CMK (cell line): ENCODE measurements at places on chromosomes 3 and 15.

DNA sequence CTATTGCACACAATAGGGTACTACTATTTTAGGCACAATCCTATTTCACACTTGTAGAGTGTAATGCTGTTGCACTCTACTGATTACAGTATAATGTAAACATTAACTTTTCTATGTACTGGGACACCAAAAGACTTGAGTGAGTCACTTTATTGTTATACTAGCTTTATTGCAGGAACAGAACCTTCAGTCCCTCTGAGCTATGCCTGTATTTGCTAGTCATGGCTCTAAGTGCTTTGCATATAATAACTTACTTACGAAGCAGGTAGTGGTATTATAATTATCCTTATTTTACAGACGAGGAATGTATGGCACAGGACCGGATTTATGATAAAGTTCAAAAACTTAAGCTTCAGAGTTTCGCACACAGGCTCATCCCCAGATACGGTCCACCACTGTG is 106.6 kb upstream of the SLC6A6 start:
- no peak for DNase-seq

- no peak for DNase-seq
Measured at GRCh38 chr3:187011915-187012314, 81.6 kb downstream of the ST6GAL1 start.

- DNase-seq, result no peak
Measured at GRCh38 chr3:124360563-124360962, 368.6 kb upstream of the ROPN1 start.

DNA sequence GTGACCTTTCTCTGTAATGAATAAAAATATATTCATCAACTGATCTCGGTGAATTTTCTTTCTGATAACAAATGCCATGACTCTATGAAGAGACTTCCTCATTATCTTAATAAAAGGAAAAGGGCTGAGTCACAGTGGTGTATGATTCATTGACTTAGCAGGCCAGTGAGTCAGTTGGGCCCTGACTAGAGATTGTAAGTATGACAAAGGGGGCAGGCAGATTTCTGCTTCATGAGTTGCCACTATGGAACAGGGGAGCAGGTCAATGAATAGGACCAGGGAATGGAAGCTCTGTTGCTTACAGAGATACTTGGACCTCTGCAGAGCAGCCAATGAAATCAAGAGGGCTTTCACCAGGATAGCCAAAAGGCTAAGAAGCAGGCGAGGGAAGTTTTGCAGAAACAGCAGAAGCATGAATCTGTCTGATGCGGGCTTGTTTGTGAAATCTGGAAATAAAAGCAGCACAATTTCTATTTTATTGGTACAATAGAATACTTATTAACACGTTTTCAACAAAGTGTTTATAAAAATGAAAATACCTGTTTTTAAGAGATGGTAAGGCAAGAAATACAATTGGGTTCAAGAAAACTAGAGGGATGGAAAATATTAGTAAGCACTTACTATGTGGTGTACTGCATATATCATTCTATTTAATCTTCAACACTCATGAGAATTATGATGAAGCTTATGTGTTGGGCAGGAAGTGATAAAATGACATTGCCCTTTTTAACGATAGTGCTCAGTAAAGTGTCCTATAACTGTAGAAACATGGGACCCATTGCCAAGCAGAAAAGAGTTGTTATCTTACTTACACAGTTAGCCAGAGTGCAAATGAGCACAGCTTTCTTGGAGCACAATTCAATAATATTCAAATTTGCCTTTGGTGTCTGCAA is 169.8 kb upstream of the MYRIP start:
- DNase-seq, result peak; percentile 48

DNA sequence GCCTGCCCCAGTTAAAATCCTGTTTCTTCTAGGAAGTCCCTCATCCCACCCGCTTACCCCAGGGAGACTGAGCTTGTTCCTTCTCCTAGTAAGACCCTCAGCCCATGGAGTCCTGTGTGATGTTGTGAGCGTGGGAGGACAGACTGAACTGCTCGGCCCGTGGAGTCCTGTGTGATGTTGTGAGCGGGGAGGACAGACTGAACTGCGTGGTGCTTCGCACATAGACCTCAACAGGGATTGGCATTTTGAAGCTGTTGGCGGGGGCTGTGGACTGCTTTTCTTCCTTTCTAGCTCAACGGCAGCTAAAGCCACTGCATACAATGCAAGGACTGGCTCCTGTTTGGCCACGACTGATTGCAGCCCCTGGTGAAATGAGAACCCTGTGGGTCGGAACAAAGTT is 1.6 kb upstream of the SPTBN5 start:
- no peak for DNase-seq

DNA sequence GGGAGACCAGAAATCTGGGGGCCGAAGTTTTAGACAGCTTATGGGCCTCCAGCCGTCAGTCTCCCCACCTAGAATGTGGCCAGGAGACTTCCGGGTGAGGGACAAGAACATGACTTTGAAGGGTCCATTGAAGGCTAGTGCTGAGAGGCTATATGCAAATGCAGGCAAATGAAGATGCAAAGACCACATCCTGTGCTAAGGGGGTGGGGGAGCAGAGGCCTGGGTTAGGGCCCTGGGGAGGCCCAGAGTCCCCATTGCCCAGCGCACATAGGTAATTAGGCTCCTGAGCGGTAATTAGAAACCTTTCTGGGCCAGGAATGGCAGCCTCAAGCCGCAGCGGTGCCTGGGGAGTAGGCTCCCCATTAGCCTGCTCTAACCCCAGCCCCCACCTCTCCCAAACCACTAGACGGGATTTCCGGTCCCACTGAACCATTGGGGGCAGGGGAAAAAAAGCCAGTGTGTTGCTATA is 6.8 kb downstream of the CSK start:
- no peak for DNase-seq

- no peak for DNase-seq
Measured at GRCh38 chr3:179713643-179714090, 60.8 kb downstream of the USP13 start.

- DNase-seq, result no peak
Measured at GRCh38 chr15:60022379-60022741, 18.2 kb downstream of the FOXB1 start.

- DNase-seq, result no peak
Measured at GRCh38 chr15:67880651-67881182, 40.9 kb upstream of the RNU6-1 start.

DNA sequence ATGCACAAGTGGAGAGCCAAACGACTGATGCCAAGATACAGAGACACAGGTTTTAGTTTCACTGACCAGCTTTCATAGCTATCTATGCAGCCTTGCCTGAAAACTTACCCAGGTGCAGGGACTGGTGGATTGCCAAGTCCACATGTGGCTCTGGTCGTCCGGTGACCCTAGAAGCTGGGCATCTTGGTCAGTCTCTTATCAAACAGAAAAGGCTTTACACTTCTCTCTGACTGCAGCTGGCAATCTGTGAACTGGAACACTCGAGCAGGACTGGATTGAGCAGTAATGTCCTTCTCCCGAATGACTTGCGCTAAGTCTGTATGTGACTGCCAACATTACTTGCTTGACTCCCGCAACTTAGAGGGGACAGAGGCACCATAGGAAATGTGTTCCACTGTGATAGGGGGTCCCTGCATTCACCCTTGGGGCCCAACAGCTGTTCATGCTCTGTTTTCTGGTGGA is 63.0 kb upstream of the SIAH2 start:
- DNase-seq, result no peak

- no peak for DNase-seq
Measured at GRCh38 chr3:12138044-12138443, 20.7 kb downstream of the TIMP4 start.

DNA sequence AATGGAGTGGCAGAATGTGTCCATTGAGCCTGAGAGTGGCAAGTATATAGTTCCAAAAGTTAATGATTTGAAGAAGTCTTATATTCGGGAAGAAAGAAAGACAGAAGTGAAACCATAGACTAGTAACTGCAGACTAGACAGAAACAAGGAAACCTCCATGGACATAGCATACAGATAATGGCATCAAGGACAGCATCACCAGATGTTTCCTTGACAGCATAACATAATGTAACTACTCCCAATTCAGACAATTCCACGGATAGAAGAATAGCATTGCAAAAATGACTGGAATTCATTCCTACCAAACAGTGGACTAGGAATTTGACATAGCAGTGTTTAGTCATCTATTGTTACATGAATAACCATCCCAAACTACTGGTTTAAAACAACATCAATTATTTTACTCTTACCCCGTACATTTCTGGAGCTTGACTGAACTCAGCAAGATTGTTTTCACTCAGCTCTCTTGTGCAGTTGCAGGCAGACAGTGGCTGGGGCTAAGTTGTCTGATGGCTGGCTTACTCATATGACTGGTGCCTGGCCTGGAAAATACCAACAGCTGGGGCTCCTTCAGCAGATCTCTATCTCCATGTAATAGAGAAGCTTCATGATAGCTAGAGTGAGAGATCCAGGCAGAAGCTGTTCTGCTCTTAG is 109.7 kb upstream of the GADL1 start:
- DNase-seq, result no peak

- DNase-seq, result no peak
Measured at GRCh38 chr3:112004187-112004586, 5.5 kb downstream of the TAGLN3 start.

DNA sequence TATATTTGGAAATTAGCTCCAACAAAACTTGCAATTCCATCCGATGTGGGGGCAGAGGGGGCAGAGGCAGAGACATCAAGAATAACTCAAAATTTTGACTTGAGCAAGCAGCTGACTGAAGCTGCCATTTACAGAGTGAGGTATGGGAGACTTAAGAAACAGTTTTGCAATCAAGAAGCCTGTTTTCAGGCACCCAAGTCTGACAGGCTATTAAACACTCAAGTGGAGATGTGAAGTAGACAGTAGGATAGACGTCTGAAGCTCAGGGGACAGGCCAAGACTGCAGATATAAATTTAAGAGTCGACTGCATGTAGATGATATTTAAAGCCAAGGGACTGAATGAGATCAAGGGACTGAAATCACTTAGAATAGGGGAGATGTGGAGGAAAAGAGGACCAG is 9.9 kb upstream of the SH3BP5 start:
- no peak for DNase-seq

- no peak for DNase-seq
Measured at GRCh38 chr15:79105141-79105540, 14.6 kb upstream of the RASGRF1 start.

- DNase-seq, result no peak
Measured at GRCh38 chr3:100425316-100425715, 24.0 kb downstream of the LNP1 start.

DNA sequence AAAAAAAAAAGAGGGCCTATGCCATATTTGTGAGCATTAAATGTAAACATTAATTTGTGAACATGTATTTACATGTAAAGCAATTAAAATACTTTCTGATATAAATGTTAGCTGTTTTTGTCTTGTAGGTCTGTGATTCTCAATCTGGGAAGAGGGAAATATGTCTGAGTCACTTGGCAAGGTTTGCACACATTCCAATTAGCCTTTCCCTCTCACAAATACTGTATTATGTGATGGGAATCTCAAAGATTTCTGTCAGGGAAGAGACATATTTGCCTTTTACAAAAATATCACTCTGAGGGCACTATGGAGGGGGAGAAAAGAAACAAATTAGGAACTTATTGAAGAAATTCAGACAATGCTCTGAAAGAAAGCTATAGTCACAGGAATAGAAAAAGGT is 483.6 kb downstream of the GBE1 start:
- DNase-seq, result no peak

DNA sequence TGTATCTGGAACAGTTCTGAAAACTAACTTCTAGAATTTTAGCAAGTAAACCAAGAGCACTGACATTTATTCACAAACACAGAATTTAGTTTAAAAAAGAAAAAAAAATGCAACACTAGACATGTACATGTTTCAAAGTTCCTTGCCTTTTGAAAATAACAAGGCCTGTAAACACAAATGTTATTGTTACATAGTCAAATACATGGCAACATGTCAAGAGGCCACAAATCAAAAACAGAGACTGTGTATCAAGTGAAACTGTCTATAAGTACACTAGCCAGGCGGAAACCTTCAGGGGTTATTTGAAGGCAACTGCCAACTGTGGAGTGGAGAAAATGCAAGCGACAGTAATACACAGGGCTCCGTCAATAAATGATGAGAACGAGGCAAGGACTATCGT is 547.6 kb downstream of the FOXP1 start:
- no peak for DNase-seq
